Sciatic nerve (tissue), 2 donors: ENCODE measurements at places on chromosomes 1 and 21. TPM values are rescaled to one million over a fixed set of nuclear protein-coding genes. Genes with fewer than 3 reads are reported as not detected.

DNA sequence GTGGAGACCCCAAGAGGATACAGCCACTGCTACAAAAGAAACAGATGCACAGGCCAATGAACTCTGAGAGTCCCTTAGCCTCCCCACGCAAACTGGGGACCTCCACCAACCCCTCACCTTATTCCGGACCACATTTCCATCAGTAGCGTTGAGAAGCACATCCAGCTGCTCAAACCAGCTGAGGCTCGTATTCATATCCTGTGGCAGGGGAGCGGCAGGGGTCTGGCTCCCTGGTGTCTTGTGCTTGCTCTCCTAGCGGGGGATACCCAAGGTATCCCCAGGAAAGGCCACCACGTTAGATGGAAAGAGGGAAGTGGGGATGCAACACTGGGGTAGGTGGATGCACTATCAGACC lies 481 bp downstream of the CCDC163 start:
- no peak for DNase-seq

DNA sequence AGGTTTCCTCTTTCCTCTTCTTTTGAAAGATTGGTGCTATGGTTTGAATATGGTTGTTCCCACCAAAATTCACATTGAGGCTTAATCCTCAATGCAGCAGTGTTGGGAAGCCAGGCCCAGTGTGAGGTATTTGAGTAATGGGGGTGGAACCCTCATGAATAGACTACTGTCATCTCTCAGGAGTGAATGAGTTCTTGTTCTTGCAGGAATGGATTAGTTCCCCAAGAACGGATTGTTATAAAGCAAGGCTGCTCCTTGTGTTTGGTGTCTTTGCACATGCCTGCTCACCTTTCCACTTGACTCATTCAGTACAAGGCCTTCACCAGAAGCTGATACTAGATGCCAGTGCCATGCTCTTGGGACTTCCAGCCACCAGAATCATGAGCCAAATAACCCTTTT lies 223.2 kb downstream of the BACH1 start:
- no peak for DNase-seq

- DNase-seq, result no peak
Measured at GRCh38 chr1:205287767-205288559, 33.6 kb downstream of the NUAK2 start.

The RRP1B gene
- total RNA-seq, result 18.1 TPM

The EFNA1 gene
- 49.0 TPM for total RNA-seq
